DND-41 (cell line): ENCODE measurements at places on chromosomes 3 and 15.

DNA sequence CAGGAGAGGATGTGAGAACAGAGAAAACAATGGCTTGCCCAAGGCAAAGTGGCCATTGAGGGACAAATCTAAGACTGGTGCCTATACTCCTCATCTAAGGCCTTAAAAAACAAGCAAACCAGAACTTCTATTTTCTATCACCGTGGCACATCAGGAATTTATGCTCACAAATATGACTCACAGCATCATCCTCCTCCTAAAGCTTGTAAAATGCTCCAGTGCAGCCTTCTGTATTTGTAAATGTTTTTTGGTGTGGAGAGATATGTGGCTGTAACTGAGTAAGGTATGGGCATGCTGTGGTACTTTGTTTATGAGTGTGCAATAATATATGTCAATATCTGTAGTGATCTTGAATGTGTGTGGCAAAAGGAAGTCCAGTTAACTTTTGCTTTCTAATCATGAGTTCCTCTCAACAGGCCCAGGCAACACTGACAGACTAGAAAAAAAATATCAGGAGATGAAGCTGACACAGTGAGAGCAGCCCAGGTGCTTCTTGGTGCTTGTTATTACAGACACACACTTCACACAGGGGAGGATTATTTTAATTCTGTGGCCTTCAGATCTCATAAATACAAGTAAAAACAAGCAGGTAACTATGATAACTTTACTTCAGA is 60.3 kb downstream of the CTNNB1 start:
- DNase-seq = no peak

GRCh38 chr3:50203113-50203808 is 1.8 kb upstream of the SLC38A3 start:
- DNase-seq = no peak

GRCh38 chr3:172287937-172288477 is 160.2 kb downstream of the GHSR start:
- DNase-seq = no peak

GRCh38 chr15:78999636-79000035 is 54.8 kb upstream of the CTSH start:
- DNase-seq = no peak

GRCh38 chr15:74376825-74377581 is 9.6 kb upstream of the CYP11A1 start:
- DNase-seq = no peak

DNA sequence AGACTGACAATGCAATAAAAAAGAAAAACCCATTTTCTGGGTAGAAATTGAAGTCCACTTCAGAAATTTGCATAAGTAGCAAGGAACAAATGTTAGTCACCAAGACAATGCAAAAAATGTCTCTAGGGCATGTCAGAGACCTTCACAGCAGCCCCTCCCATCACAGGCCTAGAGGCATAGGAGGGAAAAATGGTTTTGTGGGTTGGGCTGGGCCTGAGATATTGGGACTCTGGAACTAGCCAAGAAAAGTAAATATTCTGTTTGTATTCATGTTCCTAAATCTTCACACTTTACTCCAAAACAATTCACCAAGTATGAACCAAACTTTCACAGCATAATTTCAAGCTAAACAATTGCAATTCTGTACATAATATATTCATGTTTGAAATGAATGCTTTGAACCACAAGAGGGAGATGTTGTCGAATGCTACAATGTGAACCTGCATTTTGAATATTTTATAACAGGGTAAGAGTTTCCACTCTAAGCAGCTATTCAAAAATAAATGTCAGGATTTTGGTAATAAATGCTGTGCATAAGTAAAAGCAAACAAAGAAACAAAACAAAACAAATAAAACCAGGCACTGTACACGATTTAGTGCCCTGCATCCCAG is 429.2 kb downstream of the OTOL1 start:
- DNase-seq = no peak

- no peak for DNase-seq
These were observed 109.0 kb upstream of the UNC13C start for GRCh38 chr15:53869044-53869805.

DNA sequence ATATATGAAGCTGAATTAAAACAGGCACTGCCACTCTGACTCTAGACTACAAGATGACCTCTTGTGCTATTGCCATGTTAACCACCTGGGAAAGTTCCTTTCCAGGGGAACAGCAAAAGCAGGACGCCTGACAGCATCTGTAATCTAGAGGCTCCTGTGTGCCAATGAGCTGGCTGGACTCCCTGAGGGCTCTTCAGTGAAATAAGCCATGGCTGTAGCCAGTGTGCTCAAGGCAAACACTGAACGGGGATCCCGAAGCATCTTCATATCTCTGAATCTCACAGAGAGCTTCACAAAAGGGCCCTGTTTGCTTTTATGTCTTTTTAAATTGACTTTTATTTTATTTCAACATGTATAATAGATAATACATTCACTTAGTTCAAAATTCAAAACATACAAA is 57.2 kb downstream of the BFSP2 start:
- no peak for DNase-seq

DNA sequence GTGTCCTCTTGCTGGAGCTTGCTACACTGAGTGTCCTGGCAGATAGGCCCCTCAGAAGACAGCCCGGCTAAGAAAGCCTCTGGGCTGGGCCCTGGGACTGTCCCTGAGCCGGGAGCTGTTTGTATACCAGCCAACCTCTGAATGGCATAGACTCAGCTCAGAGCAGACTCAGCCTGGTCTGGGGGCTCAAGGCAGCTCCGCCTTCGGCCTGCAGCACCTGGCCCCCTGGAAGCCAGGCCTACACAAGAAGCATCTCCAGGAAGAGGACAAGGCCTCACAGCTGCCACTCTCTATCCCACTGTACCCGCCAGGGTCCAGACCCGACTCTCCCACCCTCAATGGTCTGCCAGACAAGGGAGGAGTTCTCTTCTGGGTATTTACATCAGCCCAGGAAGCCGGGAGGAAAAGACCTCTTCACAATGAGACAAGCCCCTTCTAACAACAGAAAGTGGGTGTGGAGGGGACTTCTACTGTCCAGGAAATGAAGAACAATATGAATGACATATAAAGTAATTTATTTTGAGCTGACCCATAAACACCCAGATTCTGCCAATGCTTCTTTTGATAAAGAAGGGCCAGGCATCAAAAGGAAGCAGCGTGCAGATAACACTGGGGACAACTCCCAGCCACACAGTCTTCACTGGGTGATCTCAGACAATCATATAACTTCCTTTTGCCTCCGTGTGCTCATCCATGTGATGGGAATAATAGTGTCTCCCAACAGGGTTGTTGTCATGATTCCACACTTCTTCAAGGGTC is 110.2 kb downstream of the TPRA1 start:
- DNase-seq = no peak

DNA sequence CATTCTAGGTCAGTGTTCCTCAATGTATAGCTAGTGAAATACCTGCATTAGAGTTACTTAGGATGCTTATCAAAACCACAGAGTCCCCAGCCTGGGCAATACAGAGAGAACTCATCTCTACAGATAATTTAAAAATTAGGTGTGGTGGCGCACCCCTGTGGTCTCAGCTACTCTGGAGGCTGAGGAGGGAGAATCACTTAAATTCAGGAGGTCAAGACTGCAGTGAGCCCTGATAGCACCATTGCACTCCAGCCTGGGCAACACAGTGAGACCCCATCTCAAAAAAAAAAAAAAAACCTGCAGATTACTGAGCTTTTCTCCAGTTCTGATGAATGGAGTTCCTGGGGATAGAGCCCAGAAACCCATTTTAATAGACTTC is 10.1 kb upstream of the MINDY2 start:
- DNase-seq = no peak

DNA sequence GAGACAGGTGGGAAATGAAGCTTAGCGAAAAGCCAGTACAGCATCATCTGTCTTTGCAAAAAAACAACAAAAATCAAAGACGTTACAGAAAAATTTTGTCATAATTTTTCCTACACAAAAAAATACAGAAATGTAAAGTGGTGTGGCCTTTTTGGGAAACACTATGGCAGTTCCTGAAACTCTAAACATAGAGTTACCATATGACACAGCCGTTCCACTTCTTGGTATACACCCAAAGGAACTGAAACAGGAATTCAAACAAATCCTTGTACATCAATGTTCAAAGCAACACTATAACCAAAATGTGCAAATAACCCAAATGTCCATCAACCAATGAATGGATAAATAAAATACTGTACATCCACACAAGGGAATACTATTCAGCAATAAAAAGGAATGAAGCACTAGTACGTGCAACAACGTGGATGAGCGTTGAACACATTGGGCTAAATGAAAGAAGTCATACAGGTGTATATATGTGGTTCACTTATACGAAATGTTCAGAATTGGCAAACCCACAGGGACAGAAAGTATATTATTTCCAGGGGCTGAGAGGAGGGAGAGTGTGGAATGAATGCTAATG is 46.8 kb downstream of the GLB1 start:
- DNase-seq = no peak

DNA sequence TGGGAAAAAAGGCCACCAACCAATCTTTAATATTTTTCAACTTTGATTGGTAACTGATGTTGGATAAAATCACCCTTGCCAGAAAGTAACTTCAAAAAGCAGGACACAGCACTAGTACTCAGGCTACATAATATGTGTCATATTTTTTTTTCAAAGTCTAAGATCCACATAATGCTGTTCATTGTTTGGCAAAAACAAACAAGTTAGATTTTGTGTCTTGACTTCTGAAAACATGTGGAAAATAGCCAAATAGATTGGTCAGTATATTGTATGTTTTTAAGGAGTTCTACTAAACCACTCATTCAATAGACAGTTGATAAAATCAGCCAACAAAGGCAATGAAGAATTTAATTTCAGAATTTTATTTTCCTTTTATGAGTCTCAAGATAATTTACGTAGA is 111.7 kb upstream of the CCDC54 start:
- DNase-seq = no peak

- DNase-seq = no peak
These were observed 880.3 kb upstream of the GBE1 start for GRCh38 chr3:82641701-82642100.

DNA sequence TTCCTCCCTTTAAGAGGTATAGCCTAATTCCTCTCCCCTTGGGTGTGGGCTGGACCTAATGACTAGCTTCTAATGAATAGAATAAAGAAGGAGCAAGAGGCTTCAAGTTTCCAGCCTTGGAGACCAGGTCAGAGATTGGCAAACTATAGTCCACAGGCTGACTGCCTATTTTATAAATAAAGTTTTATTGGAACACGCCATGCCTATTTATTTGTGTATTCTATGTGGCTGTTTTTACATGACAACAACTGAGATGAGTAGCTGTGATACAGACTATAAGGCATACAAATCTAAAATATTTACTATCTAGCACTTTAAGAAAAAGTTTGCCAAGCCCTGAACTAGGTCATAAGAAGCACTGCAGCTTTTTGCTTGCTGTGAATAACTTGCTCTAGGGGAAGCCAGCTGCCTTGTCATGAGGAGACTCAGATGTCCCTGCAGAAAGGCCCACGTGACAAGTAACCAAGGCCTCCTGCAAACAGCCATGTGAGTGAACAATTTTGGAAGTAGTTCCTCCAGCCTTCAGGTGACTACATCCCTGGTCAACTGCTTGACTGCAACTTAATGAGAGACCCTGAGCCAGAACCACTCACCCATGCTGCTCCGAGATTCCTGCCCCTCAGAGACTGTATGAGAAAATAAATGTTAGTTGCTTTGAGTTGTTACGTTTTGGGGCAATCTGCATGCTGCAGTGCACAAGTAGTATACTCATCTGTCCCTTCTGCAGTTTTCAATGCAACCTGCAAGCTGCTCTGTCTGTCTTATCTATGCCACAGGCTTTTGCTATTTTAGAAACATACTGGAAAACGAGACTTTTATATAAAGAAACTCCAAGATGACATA is 21.1 kb upstream of the MAP3K13 start:
- DNase-seq = no peak

DNA sequence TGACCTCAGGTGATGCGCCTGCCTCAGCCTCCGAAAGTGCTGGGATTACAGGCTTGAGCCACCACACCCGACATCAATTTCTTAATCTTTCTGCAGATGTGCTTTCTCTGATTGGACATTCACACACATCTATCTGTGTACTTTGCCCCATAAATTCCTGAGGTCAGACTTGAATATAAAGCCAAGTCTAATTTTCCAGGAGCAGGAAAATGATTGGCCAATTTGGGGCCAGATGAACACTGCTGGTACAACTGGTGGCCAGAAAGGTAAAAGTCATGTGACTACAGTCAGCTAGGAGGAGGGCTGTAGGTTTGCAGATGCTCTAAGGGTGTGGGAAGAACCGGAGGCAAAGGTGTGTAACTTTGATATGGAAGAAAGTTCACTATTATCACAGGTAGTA is 3.2 kb upstream of the RAD51 start:
- DNase-seq = no peak
